Kidney (tissue), 22 donors: ENCODE measurements at places on chromosomes 6 and 20. TPM values are rescaled to one million over a fixed set of nuclear protein-coding genes. Genes with fewer than 3 reads are reported as not detected.

- no peak for DNase-seq
These were observed 150.8 kb downstream of the NRN1 start for GRCh38 chr6:5855787-5856470.

DNA sequence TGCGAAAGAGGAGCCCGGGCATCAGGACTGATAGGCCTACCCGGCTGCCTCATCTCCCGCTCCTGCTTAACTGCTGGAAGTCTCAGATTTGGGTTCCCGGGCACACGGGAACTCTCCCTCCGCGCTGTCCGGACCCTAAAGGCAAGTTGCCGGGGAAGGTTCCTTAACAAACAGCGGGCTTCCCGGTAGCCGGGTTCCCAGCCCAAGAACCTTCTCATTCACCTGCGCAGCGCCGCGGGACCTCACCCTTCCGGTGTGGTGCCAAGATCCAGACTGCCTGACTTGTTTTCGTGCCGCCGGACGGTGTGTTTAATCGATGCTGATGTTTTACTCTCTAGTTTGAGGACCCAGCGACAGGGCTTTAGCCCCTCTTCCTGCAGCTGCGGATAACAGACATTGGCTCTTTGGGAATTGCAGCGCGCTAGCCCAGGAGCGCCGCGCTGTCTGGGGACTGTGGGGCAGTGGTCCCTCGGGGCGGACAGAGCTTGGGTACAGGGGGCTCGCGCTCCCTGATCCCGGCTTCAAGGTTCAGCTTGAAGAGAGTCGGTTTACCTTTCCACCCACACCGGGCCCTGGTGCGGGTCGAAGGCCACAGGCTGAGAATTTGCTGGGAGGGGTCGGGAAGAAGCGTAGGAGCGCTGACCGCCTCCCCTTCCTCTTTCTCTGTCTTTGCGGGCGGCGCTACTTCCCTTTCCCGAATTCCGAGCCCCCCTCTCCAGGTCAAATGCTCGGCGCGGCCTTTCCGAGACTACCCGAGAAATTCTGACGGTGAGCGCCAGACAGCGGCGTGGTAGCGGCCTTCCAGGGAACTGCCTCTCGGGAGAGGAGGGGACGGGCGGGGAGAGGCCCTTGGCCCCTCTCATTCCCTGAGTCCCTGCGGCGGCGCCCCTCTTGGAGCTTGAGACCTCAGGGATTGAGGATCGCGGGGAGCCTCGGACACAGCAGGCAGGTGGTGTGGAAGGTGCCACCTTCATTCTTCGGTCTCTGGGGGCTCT lies 17.2 kb downstream of the ABT1 start:
- peak; percentile 47 for DNase-seq

DNA sequence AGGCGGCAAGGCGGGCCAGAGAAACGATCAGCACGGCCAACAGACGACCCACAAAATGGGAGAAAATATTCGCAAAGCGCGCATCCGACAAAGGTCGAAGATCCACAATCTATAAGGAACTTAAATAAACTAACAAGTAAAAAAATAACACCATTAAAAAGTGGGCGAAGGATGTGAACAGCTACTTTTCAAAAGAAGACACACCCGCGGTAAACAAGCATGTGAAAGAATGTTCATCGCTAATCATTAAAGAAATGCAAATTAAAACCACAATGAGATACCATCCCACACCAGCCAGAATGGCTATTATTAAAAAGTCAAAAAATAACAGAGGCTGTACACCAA lies 117.8 kb upstream of the SIRPA start:
- DNase-seq = no peak

DNA sequence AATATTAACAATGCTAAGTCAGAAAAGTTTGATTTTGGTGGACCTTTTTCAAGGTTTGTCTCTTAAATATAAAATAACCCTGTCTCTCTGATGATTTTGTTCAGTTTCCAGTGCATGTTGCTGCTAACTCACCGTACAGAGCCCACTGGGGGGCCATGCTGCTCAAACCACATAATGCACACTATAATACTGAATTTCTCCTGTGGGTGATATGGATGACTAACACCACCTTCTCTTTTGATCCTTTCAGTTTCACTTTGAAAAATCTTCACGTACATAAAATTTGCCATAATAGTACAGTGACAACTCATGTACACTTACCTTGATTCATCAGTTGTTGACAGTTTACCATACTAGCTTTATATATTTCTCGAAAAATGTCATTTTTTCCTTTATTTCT lies 506.6 kb upstream of the MAN1A1 start:
- no peak for DNase-seq

OPN5 gene
- total RNA-seq = 0.16 TPM

- peak; percentile 29 for DNase-seq
These were observed 107.5 kb downstream of the TAF4 start for GRCh38 chr20:61957961-61958715.

DNA sequence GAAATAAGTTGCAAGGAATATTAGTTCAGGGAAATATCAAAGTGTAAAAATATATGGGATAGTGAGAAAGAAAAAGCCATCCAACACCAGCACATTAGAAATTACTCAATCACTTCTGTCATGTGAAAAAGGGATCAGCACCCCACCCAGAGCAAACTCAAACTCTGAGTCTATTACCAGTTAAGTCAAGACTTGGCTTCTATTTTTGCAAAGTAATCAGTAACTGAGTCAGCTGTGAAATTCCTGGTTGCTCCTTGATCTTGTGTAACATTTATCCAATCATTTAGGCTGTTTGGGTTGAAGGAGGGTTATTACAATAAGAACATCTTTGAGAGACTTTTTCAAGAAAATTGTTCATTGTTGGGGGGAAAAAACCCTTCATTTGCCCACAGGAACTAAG lies 51.2 kb downstream of the SLC22A23 start:
- no peak for DNase-seq

GRCh38 chr6:89952686-89953085 lies 58.4 kb downstream of the GJA10 start:
- no peak for DNase-seq

DNA sequence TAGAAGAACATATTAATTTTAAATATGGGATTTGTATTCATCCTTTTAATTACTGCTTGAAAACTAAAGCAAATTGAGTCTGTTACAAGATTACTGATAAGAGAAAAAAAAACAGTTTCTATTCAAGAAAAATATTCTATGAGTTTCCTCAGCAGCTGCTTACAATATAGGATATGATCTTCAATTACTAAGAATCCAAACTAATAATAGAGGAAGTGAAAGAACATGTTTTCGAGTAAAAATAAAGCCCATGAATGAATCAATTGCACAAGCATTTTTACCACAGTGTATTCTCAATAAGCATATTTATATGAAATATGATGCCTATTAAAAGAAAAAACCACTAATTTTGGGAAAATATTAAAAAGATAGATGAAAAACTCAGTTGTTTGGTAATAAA lies 63.4 kb downstream of the AHI1 start:
- no peak for DNase-seq

DNA sequence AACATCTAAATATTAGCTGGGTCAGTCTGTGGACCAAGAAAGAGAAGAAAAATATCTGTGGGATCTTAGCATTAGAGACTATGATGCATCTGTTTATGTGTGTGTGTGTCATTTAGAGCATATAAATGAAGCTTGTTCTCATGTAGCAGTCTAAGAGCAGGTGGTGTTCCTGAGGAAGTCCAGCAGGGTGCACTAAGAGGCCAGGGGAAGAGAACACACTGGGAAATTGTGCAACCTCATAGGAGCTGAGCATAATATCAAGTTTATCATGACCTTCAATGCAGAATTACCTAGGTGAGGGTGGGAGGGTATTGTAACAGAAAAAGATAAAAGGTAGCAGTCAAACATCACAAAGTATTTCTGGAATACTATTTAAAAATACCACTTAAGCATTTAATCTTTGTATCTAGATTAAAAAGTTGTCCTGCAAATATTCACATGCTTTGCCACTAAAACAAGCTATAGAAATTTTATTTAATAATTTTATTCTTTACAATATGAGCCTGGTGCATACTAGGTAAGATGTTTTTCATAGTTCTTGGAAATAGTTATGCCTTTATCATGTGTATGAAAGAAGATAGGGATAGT lies 80.5 kb downstream of the SMPDL3A start:
- peak; percentile 38 for DNase-seq

DNA sequence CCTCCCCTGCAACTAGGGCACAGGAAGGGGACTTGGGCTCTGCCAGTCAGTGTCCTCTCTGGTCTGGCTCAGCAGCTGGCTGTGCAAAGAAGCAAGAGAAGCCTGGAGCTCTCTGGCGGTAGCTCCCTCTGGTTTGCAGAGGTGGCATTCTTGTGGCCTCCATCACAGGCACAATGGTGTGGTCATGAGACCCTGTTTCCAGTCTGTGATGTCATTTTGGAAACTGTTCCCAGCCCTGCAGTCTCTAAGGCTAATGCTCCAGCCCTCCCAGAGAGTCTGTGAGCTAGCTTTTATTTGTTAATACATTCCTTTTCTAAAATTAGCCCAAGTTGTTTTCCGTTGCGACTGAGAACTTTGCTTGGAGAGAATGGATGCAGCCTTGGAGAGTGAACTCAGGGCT lies 69.5 kb upstream of the FOXQ1 start:
- DNase-seq = no peak

TSPYL1 gene
- total RNA-seq = 112 TPM

TP53TG5 gene
- total RNA-seq = not detected

DNA sequence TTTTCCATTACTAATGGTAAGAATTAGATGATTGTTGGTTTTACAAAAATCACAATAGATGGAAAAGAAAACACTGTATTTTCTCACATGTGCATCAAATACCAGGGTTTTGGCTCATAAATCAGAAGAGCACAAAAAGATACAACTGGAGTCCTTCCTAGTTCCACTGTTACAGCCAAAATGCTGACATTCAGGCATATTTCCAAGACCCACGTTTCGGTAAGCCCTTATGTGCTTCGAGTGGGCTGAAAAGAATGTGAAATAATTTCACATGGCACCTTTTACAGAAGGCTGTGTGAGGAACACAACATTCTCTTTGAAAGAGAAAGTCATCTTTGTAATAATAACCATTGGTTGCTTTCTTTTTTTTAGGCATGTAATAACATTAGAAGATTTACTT lies 326.7 kb upstream of the FLRT3 start:
- no peak for DNase-seq

KHDC1 gene
- 1.0 TPM for total RNA-seq

GRCh38 chr20:60984666-60985065 lies 267.4 kb upstream of the CDH4 start:
- no peak for DNase-seq

DNA sequence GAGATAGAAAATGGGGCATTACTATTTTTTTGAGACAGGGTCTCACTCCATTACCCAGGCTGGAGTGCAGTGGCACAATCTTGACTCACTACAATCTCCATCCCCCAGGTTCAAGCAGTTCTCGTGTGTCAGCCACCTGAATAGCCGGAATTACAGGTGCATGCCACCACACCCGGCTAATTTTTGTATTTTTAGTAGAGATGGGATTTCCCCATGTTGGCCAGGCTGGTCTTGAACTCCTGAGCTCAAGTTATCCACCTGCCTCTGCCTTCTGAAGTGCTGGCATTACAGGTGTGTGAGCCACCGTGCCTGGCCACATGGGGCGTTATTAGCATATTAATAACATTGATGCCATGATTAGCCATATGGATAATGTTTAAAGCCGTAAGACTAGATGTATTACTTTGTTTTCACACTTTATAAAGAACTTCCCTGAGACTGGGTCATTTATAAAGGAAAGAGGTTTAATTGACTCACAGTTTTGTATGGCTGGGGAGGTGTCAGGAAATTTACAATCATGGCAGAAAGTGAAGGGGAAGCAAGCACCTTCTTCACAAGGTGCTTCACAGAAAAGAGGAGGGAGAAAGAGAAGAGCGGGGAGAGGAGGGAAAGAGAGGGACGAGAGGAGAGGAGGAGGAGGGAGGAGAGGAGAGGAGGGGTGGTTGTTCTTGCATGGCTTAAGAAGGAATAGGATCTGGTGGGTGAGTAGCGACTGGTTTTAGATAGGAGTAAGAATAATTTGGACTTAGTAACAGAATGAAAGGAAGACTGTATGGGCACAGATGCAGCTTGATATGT lies 51.9 kb downstream of the MYO6 start:
- DNase-seq = no peak

CNPY3 gene
- 49.9 TPM for total RNA-seq

GRCh38 chr6:38012573-38012972 lies 193.0 kb downstream of the ZFAND3 start:
- no peak for DNase-seq

GRCh38 chr6:158047127-158047518 lies 65.5 kb downstream of the SYNJ2 start:
- no peak for DNase-seq

DNA sequence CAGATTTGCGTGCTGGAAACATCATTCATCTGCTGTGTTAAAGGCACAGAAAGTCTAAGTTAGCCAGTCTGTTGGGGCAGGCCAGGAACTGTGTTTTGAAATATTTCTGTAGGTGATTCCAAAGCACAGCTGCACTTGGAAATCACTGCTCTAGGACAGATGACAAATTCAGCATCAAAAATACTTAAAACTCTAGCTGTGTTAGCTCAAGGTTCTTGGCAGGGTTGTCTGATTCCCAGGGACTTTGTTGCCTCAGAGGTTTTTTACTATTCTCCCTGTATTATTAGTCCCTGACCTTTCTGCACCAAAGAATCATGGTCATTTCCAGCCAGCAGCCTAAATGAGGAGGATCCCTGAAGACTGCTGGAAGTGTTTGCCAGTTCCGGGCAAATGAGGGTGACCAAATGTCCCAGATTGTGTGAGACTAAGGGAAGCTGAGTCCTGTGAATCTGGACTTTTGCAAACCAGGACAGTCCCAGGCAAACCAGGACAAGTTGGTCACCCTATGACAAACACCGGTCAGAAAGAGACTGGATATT lies 84.3 kb upstream of the TMEM30A start:
- no peak for DNase-seq

DNA sequence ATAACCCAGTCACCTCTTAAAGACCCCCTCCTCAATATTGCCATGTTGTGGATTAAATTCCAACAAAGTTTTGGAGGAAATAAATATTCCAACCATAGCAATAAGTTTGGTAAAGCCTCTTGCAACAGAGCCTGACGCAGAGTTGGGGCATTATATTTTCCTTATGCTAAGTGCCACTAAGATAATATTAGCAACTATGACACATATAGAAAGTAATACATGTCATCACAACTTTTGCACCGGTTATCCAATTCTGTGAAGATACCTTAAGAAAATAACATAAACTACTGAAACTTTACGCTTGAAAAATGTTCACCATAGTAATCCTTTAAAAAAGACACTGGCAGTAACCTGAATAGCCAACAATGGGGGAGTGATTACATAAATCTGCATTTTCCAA lies 52.2 kb upstream of the TRERF1 start:
- no peak for DNase-seq

NOX3 gene
- total RNA-seq = not detected

DNA sequence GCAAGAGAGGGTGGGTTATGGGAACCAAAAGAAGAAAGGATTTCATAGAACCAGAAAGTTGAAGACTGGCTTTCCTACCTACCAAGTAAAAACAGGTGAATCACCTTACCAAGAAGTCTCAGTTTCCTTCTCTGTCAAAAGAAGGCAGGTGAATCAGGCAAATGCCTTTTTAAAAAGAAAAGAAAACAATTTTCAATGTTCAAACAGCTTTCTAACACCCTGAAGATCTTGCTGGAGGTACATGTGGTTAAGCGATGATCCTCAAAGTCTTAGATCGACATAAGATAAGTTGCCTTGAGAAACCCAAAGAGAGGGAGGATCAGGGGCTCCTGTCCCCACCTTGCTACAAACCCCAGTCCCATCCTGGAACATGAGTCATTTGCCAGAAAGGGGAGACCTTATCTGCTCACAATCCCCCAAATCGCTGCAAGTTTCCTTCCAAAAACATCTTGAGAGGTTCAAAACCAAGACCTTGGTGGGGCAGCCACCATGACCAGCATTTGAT lies 71.6 kb downstream of the NFATC2 start:
- DNase-seq = no peak
